ENCODE measurements at places on chromosomes 12 and 14. TPM values are rescaled to one million over a fixed set of nuclear protein-coding genes. Genes with fewer than 3 reads are reported as not detected.

The TSPAN9 gene
- polyA plus RNA-seq, result 10.7 TPM

The ZBTB39 gene
- polyA plus RNA-seq, result 7.3 TPM

The SDR9C7 gene
- 0.63 TPM for polyA plus RNA-seq

The CDK4 gene
- polyA plus RNA-seq, result 104 TPM

The TAS2R50 gene
- polyA plus RNA-seq, result 2.4 TPM

The SGPP1 gene
- 17.1 TPM for polyA plus RNA-seq

The CDCA4 gene
- 9.1 TPM for polyA plus RNA-seq

The TRMT61A gene
- 8.2 TPM for polyA plus RNA-seq

The LALBA gene
- not detected for polyA plus RNA-seq

The RTL1 gene
- not detected for polyA plus RNA-seq

The TOMM20L gene
- not detected for polyA plus RNA-seq

The SLC7A7 gene
- not detected for polyA plus RNA-seq

The PGF gene
- not detected for polyA plus RNA-seq

The CDKL1 gene
- polyA plus RNA-seq, result 3.1 TPM

The RFX4 gene
- polyA plus RNA-seq, result not detected

The RNU6-7 gene
- not detected for polyA plus RNA-seq

The TTC9 gene
- 14.2 TPM for polyA plus RNA-seq

The LRFN5 gene
- 21.8 TPM for polyA plus RNA-seq

The LRTM2 gene
- polyA plus RNA-seq, result 2.4 TPM

The MRPL51 gene
- 117 TPM for polyA plus RNA-seq

The NOS1 gene
- not detected for polyA plus RNA-seq

The AKAP5 gene
- 2.6 TPM for polyA plus RNA-seq

The KRT2 gene
- polyA plus RNA-seq, result not detected

The PITPNM2 gene
- 0.52 TPM for polyA plus RNA-seq

The HOXC5 gene
- not detected for polyA plus RNA-seq

The DEPDC4 gene
- polyA plus RNA-seq, result not detected

The RNASE7 gene
- polyA plus RNA-seq, result not detected

The IRAK3 gene
- polyA plus RNA-seq, result 0.70 TPM

The PCED1B gene
- polyA plus RNA-seq, result not detected

The SIX1 gene
- polyA plus RNA-seq, result not detected

The DHRS4L2 gene
- 3.0 TPM for polyA plus RNA-seq

The HHIPL1 gene
- polyA plus RNA-seq, result 0.47 TPM

The TSHR gene
- polyA plus RNA-seq, result not detected

The KRT7 gene
- polyA plus RNA-seq, result not detected

The AMDHD1 gene
- 0.20 TPM for polyA plus RNA-seq

The CNTN1 gene
- polyA plus RNA-seq, result 101 TPM

The CLBA1 gene
- polyA plus RNA-seq, result 27.8 TPM

The HELB gene
- polyA plus RNA-seq, result 2.6 TPM

The FOXN4 gene
- polyA plus RNA-seq, result 0.14 TPM

The SIX4 gene
- polyA plus RNA-seq, result 1.3 TPM

The KIF26A gene
- polyA plus RNA-seq, result 11.2 TPM

The PYGL gene
- not detected for polyA plus RNA-seq

The PLEKHD1 gene
- polyA plus RNA-seq, result not detected

The KRT8 gene
- polyA plus RNA-seq, result 0.46 TPM

The PRB2 gene
- polyA plus RNA-seq, result not detected

The KRT81 gene
- polyA plus RNA-seq, result not detected

The ITGA7 gene
- 13.5 TPM for polyA plus RNA-seq

The ANP32D gene
- not detected for polyA plus RNA-seq
